ENCODE measurements at places on chromosomes 12 and 14. TPM values are rescaled to one million over a fixed set of nuclear protein-coding genes. Genes with fewer than 3 reads are reported as not detected.

The SELPLG gene
- 0.11 TPM for total RNA-seq

The INHBE gene
- total RNA-seq, result not detected

The MLF2 gene
- 71.3 TPM for total RNA-seq

The WNT1 gene
- not detected for total RNA-seq

The DHRS2 gene
- total RNA-seq, result 2.9 TPM

The SYNE3 gene
- 27.6 TPM for total RNA-seq

The NPAS3 gene
- total RNA-seq, result 0.43 TPM

The CCND2 gene
- total RNA-seq, result 69.9 TPM

All from dermis lymphatic vessel endothelial cell (primary cell).